ENCODE measurements at places on chromosomes 3 and 15. TPM values are rescaled to one million over a fixed set of nuclear protein-coding genes. Genes with fewer than 3 reads are reported as not detected.

TSEN2 gene
- polyA plus RNA-seq: 16.0 TPM

ARGFX gene
- not detected for polyA plus RNA-seq

SNX22 gene
- 8.4 TPM for polyA plus RNA-seq

SNURF gene
- polyA plus RNA-seq: 5.7 TPM

WDR53 gene
- polyA plus RNA-seq: 6.2 TPM

PRR20G gene
- polyA plus RNA-seq: not detected

WDR93 gene
- 0.04 TPM for polyA plus RNA-seq

C3orf85 gene
- polyA plus RNA-seq: 36.5 TPM

HYKK gene
- 4.9 TPM for polyA plus RNA-seq

KIF15 gene
- polyA plus RNA-seq: 1.8 TPM

TMEM43 gene
- 6.0 TPM for polyA plus RNA-seq

THBS1 gene
- 13.2 TPM for polyA plus RNA-seq

UROC1 gene
- polyA plus RNA-seq: 0.03 TPM

GHRL gene
- not detected for polyA plus RNA-seq

SAMD7 gene
- not detected for polyA plus RNA-seq

ST3GAL6 gene
- 2.4 TPM for polyA plus RNA-seq

POPDC2 gene
- polyA plus RNA-seq: 13.1 TPM

GOLGA6D gene
- not detected for polyA plus RNA-seq

CLDN16 gene
- polyA plus RNA-seq: 0.01 TPM

NMNAT3 gene
- 3.4 TPM for polyA plus RNA-seq

HTR3E gene
- 1.2 TPM for polyA plus RNA-seq

CHRM5 gene
- not detected for polyA plus RNA-seq

ADAMTS9 gene
- 1.2 TPM for polyA plus RNA-seq

DLL4 gene
- 12.2 TPM for polyA plus RNA-seq

SERPINI2 gene
- polyA plus RNA-seq: not detected

KY gene
- polyA plus RNA-seq: not detected

PTH1R gene
- polyA plus RNA-seq: 3.6 TPM

TNNC1 gene
- polyA plus RNA-seq: 34.2 TPM

DENND4A gene
- polyA plus RNA-seq: 2.4 TPM

OXTR gene
- polyA plus RNA-seq: 0.22 TPM

ZNF609 gene
- 4.8 TPM for polyA plus RNA-seq

SLC38A3 gene
- not detected for polyA plus RNA-seq

CAMK2N2 gene
- polyA plus RNA-seq: not detected

TMEM207 gene
- not detected for polyA plus RNA-seq

AVEN gene
- 9.2 TPM for polyA plus RNA-seq

STRA6 gene
- 0.50 TPM for polyA plus RNA-seq

GOLGA6B gene
- polyA plus RNA-seq: not detected

CCDC54 gene
- not detected for polyA plus RNA-seq

TF gene
- polyA plus RNA-seq: 14.8 TPM

LPCAT4 gene
- polyA plus RNA-seq: 26.4 TPM
